Stimulated activated CD8-positive, alpha-beta memory T cell treated with anti-CD3 and anti-CD28 coated beads, Interleukin-4, amount 100 ng/mL, for 4 hours (primary cell): ENCODE measurements at places on chromosomes 3 and 15.

DNA sequence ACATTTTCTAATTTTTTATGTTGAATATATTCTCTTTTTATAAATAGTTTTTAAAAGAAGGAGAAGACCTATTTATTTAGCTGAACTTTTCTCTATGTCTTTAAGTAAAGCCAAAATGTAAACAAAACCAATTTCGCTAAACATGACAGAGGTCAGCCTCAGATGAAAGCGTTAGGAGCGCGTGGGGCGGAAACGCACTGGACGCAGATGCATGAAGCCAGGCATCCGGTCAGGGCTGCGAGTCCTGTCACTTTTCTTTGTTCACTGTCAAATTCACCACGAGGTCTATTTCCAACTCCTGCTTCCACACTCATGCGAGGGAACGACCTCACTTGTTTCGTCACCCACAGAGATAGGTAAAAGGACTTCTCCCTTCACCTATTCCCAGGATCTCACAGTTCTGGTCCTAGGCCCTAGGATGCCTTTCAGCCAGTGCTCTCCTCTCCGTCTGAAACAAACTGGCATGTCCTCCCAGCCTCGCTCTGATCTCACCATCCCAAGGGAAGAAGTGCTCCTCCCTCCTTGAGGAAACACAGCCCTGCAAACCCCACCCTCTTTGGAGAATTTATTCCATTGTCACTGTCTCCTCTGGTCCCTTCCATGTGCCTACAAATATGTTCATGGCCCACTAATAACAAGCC lies 57.9 kb downstream of the ITGB5 start:
- no peak for DNase-seq

- no peak for DNase-seq
These were observed 93.1 kb downstream of the TBC1D2B start for GRCh38 chr15:77984446-77984861.

DNA sequence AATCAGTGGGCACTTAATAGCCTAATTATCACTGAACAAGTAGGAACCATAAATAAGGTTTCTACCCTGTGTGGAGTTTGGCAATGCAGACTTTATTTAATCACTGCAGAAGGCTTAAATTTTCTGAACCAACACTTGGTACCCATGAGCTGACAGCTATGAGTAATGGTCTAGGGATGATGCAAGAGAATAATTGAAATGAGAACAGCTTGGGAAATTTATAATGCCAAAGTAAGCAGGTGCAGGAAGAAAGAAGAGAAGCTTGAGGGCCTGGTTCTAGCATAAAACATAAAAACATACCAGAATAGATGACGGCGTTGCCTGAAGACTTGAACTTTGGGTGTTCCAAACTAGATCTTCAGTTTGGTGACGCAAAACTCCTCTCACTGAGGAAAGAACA lies 67.0 kb downstream of the IMPG2 start:
- DNase-seq: no peak

- DNase-seq: no peak
These were observed 258.4 kb downstream of the XXYLT1 start for GRCh38 chr3:195012571-195012970.

DNA sequence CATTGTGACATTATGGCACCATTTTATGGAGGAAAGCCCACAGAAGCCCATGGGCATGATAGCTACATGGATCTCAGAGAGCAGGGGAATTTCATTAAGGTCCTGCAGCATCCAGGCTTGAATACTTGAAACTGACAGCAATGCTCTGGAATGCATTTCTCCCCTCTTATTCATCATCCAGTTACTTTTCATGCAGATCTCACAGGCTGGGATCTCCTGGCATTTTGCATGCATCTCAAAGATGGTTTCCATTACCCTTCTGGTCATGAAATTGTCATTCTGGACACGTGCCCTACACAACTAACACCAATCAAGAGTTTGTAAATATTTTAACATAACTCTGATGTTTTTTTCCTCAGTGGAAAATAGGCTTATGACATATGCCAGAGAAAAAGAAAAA lies 32.4 kb downstream of the VGLL3 start:
- no peak for DNase-seq

- no peak for DNase-seq
These were observed 40.0 kb downstream of the FMN1 start for GRCh38 chr15:33154351-33155166.

DNA sequence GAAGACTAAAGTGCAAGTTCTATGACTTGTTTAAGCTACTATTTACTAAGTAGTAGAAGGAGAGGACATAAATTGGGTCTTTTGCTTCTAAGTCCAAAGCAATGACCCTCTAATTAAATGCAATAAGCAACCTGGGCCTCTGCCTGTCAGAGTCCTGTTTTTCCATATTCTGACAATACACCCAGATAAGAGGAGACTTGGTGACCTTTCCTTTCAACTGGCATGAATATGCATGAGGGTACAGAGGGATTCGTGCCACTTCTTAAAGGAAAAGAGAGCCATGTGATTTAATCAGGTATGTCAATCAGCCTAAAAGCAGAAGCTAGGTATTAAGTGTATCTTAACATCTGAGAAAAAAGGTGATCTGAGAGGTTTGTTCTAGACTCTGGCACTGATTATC lies 50.7 kb upstream of the FGF7 start:
- no peak for DNase-seq

- no peak for DNase-seq
These were observed 90.9 kb upstream of the ASB14 start for GRCh38 chr3:57383406-57383805.

- no peak for DNase-seq
These were observed 843.8 kb downstream of the NAALADL2 start for GRCh38 chr3:175702956-175703355.

DNA sequence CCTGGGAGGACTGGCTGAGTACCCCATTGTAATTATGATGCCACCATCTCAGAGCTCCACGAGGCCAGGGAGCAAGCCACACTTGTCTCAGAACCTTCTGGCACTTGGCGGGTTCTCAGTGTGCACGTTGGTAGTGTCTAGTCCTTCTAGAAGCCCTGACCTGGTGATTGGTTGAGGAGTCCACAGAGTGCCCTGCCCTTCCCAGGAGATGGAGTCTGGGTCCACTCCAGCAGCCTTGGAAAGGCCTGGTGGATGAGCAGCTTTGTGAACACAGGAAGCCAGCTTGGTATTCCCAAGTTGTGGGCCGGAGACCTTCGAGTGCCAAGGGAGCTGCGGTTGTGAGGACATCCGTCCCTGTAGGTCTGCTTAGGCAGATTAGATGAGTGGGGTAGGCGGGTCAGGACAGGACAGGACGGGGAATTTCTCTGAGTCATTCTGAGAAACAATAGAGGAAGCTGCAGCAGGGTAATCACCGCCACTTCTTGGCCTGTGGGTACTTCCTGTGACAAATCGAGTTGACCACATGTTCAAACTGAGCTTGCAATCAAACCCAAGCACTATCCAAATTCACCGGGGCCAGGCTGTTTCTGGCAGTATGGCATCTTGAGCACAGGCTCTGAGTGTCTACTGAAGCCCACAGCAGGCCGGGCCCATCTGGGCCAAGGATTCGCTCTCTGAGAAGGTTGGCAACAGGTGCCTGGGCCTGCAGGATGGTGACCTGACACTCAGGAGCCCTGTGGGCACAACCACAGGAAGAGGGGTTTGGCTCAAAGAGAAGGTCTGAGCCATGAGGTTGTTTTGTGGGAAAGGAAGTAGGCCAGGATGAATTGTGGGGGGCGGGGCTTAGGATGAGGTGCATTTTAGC lies 71.5 kb upstream of the PLXNA1 start:
- peak; percentile 30 for DNase-seq

DNA sequence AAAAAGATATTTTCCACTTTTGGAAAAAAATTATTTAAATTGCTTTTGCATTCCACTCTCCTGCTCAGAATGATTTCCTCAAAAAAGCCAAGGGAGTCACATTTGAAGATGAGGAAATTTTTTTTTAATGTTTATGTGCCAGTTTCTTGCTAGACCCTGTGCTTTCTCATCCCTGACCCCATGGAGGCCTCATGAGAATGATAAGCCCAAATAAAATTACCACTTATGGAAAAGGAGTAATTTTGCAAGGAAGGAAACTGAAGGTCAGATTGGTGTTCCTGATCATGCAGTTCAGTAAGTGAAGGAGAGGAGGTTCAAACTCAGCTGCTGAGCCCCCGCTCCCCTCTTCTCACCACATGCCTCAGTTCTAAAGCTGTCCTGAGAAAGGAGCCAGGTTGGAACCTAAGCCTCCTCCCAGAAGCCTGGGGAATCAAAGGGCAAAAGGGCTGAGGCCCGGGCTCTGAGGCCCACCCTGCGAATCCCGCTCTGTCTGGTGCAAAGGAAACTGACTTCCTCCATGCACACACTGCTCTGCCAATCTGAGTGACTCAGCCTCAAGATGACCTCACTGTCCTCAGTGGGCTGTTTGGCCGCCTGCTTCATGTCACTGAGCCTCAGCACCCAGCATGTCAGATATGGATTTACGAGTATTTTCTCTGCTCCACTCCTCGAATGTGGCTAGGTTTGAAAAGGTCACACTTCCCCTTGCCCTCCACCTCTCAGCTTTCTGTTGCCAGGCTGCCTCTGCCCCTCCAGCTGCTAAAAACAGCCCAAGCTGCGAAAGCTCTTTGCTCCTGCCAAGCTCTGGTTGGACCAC lies 56.9 kb upstream of the FLNB start:
- DNase-seq: no peak

GRCh38 chr3:110855207-110855606 lies 216.4 kb upstream of the NECTIN3 start:
- DNase-seq: no peak

GRCh38 chr15:45387380-45388007 lies 9.2 kb upstream of the GATM start:
- no peak for DNase-seq

DNA sequence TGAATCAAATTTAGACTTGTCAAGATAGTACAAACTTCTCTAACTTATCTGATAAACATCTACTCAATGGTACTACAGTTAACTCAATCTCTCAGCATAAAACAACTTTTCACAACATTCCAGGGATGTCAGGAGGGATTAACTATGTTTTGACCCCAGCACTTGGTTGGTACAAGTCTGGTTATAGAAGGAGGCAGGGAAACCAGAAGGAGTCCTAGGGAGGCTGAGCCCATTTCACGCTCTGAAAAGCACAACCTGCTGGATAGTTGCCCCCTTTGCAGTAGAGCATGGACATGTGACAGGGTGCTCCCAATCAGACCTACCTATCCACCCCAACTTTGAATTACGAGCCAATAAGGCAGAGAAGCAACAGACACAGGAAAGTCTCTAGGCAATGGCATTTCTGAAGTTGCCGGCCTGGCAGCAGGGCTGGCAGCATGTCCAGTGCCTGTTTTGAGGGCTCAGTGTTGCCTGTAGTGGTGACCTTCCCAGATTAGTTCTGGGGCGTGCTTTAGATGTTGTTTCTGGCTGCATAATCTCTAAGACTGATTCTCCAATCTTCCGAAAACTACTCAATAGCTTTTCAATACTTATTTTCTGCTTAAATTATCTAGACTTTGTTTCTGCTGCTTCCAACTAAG lies 8.2 kb downstream of the ANKUB1 start:
- no peak for DNase-seq

GRCh38 chr15:58201516-58201915 lies 63.3 kb downstream of the AQP9 start:
- DNase-seq: no peak

- no peak for DNase-seq
These were observed 20.5 kb downstream of the CYP8B1 start for GRCh38 chr3:42855219-42855546.

GRCh38 chr3:105351821-105352220 lies 14.9 kb upstream of the ALCAM start:
- DNase-seq: no peak

GRCh38 chr15:90868261-90868689 lies at the start of gene FURIN:
Gene FURIN (plus strand): TSS chr15:90868588. CDS start chr15:90875741, 7,153 bp downstream.
- no peak for DNase-seq

GRCh38 chr3:53819163-53819868 lies 26.9 kb downstream of the CHDH start:
- DNase-seq: no peak

DNA sequence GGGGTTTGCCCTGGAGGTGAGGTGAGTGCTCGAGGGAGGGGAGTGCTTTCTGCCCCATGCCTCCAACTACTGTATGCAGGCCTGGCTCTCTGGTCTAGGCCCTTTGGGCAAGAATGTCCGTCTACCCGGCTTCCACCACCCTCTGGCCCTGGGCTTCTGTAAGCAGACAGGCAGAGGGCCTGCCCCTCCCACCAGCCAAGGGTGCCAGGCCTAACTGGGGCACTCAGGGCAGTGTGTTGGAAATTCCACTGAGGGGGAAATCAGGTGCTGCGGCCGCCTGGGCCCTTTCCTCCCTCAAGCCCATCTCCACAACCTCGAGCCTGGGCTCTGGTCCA lies 9.4 kb downstream of the DLL4 start:
- DNase-seq: no peak

DNA sequence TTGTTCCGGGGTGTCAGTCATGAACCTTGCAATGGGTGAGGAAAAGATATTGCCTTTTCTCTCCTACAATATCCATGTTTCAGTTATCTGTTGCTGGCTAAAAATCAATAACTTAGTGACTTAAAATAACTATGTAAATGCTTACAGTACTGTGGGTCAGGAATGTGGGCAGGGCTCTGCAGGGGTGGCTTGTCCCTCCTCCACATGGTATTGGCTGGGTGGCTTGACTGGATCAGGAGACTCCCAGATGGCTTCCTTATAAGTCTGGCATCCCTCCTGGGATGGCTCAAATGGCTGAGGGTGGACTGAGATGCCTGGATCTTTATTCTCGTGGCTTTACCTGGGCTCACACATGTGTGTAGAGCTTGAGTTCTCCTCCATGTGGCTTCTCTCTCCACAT lies 47.5 kb downstream of the GTPBP8 start:
- DNase-seq: no peak

DNA sequence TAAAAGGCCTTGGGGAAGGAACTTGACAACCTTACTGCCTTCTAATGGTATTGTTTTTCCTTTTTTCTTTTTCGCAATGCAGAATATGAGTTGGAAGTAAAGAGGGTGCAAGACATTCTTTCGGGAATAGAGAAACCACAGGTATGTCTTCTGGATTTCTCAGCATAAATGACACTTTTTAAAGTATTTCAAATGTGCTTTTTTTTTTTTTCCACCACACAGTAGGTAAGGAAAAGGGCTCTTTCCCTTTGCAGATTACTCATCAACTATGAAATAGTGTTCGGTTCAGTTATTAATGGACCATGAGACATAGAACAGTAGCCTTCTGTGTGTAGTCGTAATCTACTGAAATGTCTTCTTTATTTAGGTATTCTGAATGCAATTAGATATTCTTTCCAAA lies 162.4 kb downstream of the GHSR start:
- no peak for DNase-seq

- no peak for DNase-seq
These were observed 24.6 kb upstream of the LRRFIP2 start for GRCh38 chr3:37198996-37199395.

DNA sequence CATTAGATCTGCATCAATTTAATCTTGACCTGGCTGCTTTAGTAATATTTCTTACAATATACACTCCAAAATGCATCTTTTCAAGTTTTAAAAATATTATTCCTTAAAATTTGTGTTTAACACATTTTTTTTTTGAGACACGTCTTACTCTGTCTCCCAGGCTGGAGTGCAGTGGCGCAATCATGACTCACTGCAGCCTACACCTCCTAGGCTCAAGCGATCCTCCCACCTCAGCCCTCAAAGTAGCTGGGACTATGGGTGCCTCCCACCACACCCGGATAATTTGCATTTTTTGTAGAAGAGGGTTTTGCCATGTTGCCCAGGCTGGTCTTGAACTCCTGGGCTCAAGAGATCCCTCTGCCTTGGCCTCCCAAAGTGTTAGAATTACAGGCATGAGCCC lies 73.6 kb downstream of the ETV5 start:
- no peak for DNase-seq

- no peak for DNase-seq
These were observed 749.8 kb upstream of the SGO1 start for GRCh38 chr3:20935791-20936190.

- DNase-seq: no peak
These were observed 112.0 kb downstream of the UBE2E2 start for GRCh38 chr3:23314981-23315762.

GRCh38 chr3:124862006-124862405 lies 25.2 kb downstream of the ITGB5 start:
- DNase-seq: no peak
